ENCODE measurements at places on chromosomes 3 and 15.

DNA sequence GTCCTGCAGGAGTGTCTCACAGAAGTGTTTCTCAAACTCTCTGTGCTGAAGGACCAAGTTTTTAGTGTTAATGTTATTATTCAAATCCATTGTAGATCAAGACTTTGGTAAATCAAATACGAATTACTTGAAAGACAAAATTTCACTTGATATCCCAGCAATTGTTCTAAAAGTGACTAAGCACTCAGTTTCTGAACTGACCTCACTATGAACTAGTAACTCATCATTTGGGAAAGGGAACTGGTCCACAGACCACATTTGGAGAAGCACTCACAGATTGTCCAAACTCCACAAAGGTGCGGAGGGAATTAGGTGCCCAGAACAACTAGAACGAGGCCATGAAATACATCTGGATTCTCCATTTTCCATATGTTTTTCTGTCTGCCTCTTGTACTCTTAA lies 25.6 kb downstream of the FAM43A start:
- DNase-seq = no peak

DNA sequence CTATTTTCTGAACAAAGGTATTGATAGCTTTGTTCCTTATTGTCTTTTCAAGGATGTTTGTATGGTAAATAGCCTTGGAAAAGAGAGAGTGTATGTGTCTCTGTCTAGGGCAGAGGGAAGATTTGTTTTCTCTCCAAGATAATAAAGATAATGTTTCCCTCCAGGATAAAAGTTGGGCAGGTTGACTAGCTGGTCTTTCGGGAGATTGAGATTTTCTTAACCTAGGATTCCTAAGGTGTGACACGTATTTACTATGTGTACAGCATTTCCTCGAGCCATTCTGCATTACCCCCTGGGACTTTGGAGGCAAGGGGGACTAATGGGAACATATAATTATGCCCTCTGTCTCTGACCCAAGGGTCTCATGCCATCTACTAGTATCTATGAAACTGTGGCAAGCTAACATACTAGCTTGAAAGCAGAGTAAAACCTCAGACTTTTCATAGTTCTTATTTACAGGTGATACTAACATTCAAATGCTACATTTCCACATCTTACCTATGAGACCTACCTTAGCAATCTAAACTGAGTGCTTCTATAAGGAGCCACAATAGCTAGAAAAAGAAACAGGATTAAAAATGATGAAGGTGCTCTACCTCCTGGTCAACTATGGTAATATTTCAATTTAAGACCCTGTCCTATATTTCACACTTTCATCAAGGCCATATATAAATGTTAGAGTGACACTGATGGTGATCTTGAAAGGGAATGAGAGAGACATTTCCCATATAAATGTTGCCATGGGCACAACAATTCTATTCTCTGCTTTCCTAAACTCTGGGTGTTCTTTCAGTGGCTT lies 252.9 kb upstream of the CBLB start:
- DNase-seq = no peak

- DNase-seq = no peak
Measured at GRCh38 chr3:140917772-140918171, 23.9 kb upstream of the SLC25A36 start.

DNA sequence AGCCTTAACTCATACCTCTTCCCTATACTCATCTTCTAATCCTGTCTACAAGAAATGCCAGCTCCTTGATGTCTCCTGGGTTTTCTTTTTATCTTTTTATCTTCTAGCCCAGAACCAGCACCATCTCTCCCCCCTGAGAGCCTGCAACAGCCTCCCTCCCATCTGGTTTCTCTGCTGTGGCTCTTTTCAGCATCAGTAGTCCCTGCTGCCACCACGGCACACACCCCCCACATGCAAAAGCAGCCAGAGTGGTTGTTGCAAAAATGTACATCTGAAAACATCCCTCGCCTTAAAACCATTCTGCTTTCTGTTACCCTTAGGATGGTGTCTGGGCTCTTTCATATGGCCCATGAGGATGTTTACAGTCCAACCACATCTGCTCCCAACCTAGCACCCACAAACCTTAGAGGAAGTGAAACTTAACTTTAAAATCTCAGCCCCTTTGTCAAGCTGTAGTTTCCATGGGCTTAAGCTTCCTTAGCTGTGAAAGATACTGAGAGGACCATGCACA lies 775 bp downstream of the TTC21A start:
- peak; percentile 31 for DNase-seq

DNA sequence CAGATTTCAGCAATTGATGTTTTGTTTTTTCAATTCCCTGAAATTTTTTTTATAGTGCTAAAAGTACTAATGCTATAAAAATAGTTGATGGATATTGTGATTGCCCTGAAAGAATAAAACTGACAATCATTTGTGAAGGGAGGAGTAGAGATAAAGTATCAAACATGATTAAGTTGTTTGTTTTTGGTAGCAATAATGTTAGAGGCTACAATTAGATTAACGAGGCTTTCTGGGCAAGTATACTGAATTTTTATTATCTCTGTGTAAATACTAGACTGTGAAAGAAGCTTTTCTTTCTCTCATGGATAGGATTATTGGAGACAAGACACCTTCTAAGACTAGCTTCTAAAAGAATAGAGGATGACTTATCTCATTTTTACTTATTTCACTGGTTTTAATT lies 15.6 kb downstream of the NR1D2 start:
- DNase-seq = no peak

- DNase-seq = no peak
Measured at GRCh38 chr15:29942548-29942947, 120.3 kb upstream of the TJP1 start.

DNA sequence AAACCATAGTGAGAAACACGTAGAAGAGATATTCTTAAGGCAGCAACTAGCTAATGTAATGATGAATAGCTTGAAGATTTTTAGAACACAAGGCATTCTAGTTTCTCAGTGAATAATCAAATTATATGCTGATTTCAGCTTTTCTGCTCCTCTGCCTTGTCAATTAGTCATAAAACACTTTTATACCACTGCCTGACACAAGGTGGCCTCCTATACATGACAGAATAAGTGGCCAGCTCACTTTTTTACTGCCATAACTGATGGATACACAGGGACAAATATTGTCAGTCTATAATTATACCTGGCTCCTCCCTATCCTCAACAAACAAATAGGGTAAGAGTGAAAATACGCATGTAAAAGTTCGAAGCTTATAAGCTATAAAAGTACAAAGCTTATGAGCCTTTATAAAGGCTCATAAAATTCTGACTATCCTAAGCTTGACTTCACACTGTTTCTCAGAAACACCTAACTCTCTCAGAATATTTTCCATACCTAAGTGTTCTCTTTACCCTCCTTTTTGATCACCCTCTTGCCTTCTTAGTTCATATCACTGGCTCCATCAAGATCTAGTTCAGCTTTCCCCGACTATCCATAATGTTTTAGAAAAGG lies 81.6 kb downstream of the HERC1 start:
- DNase-seq = peak; percentile 37

DNA sequence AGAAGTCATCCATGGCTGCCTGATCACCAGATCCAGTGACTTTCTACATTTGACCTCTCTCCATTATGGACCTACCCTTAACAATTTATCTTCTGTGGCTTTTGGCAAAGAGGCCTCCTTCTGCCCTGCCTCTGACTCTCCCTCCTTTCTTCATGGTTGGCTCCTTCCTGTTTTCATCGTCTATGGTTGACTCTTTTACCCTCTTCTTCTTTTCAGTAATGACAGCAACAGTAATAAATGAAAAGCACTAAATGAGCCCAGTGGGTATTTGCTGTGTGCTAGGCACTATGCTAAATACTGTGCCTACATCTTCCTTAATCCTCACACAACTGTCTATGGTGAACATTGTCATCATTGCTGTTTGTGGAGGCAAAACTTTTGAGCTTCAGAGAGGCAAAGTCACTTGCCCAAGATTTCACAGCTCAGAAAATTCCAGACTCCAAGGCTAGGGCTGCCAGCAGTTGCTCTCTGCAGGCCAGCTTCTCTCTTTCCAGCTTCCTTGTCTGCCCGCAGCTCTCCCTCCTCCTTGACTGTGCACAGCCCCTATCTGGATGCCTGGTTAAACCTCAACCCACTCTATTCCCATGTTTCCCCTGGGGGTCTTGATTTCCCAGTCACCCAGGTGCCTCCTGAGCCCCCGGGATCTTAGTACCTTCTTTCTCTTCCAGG lies 24.6 kb downstream of the ITPR1 start:
- DNase-seq = no peak

DNA sequence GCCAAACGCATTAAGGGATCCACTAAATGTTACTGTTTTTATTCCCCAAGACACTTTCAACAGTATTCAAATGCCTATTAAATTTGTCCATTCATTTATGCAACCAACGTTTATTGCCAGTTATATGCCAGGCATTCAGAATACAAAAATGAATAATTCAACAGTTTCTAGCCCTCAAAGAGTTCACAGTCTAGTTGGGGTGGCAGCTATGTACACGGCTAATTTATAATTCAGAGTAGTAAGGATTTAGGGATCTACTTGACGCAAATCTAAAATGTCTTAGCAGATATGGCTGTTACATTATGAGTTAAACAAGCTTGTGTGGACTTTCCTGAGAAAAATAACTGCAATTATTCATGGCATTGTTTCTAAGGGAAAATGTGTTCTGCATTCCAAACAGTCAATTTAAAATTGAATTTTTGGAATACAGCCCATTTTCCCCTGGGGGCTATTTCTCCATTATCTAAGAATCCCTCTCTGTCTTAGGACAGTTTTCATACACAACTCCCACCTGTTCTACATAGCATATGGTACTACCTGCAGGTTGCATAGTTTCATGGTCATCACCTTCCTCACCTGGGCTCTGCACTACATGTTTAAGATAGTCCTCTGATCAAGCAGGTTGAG lies 11.5 kb upstream of the MSL2 start:
- DNase-seq = no peak

DNA sequence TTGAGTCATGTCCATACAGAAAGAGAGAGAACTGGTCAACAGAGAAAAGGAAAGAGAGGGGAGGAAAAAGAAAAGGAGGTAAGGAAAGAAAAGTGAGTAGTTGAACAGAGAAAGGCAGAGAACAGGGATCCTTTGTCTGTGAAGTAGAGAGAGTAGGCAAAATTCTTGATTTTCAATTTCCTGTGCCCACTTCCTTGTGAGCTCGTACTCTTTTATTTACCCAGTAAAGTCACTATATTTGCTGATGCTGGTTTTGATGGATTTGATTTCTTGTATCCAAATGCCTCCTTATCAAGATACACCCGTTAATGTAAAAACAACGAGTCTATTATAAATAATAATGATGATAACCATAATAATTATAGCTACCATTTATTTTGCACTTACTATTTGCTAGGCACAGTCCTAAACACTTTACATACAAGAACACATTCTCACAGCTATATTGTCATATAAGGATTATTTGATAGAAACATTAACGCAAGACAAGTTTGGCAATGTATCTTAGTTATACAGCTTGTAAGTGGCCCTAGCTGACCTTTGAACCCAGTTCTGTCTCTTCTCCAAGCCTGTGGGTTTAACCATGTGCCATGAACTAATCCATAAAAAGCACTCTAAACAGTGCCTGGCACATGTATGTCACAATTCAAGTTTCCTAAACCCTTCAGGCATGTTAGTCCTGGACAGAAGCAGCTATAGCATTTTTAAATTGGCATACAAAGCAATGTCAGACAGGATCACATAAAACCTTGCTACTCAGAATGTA lies 6.7 kb upstream of the P2RY1 start:
- no peak for DNase-seq

GRCh38 chr15:60363087-60363549 lies 34.7 kb downstream of the ANXA2 start:
- no peak for DNase-seq

DNA sequence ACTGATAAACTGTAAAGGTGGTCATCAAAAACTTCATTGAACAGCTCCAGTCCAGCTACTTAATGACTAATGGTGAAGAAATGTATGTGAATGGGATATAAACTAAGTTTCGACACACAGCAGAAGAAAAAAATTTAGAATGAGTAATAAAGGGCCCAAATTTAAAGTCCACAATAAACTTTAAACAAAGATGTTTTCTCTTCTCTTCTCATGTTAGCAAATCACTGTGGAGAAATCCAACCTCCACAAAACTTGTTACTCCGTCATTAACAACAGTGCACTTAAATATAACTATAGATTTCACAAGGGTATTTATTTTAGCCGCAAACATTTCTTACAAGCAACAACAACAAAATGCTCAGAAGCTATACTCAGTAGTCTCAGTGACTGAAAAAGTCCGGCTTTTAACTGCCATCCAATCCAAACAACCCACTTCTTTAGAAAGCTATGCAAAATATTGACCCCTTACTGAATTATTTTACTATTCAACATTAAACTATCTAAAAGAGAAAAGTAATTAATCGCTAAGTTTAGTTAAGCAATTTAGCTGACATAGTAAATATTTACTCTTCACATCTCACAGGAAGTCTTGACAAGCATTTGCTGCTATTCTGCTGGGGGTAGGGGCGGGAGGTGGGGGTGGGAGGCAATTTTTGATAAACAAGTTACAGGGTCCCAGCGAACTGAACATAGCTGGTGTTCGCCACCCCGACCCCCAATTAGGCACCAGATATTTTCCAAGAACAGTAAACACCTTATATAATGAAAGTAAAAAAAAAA lies 2.4 kb downstream of the IGF2BP2 start:
- DNase-seq = no peak

GRCh38 chr3:157045238-157045850 lies 114.6 kb downstream of the CCNL1 start:
- no peak for DNase-seq

DNA sequence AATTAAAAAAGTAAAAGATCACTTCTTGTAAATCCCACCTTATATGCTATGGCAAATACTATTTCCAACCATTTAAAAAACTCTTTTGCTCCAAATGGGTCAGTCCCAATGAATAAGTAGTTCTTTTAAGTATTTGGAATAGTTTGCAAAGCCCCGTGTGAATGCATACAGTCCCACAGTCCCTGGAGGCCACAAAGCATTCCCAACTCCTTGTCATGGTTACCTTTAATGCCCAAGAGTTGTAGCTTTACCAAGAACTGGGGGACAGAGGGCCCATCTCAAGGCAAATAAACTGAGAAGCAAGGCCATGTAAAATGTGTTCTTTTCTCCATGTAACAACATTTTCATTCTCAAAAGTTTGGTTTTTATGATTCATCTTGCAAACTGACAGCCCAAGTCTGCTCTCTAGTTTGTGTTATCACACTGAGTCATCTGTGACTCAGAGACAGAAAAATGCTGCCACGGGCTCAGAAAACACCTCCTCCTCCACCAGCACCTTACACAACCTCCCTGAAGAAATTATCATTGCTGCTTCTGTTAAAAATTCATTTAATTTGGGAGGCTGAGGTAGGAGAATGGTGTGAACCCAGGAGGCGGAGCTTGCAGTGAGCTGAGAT lies 336.2 kb downstream of the ERC2 start:
- no peak for DNase-seq

- no peak for DNase-seq
Measured at GRCh38 chr3:53350652-53351051, 3.3 kb upstream of the DCP1A start.

- no peak for DNase-seq
Measured at GRCh38 chr15:64341961-64342360, 14.0 kb downstream of the CSNK1G1 start.

GRCh38 chr3:81315030-81315429 lies 446.4 kb downstream of the GBE1 start:
- no peak for DNase-seq
